ENCODE measurements at places on chromosomes 1 and 21. TPM values are rescaled to one million over a fixed set of nuclear protein-coding genes. Genes with fewer than 3 reads are reported as not detected.

GRCh38 chr1:187715483-187715882 lies 886.7 kb downstream of the PLA2G4A start:
- no peak overlapping the region for H3K4me3 ChIP-seq
- H3K27ac ChIP-seq: no peak overlapping the region
- H3K4me1 ChIP-seq: no peaks in the 10 kb centered on the region
- no peaks in the 10 kb centered on the region for H3K27me3 ChIP-seq
- no peaks in the 10 kb centered on the region for H3K36me3 ChIP-seq
- no peak for DNase-seq

- no peak overlapping the region for H3K27ac ChIP-seq
- DNase-seq: no peak
- H3K4me3 ChIP-seq: no peak overlapping the region
- no peaks in the 10 kb centered on the region for H3K4me1 ChIP-seq
- H3K27me3 ChIP-seq: no peaks in the 10 kb centered on the region
- H3K36me3 ChIP-seq: no peaks in the 10 kb centered on the region
These were observed 52.1 kb upstream of the SLC44A3 start for GRCh38 chr1:94768036-94768435.

- H3K4me3 ChIP-seq: no peak overlapping the region
- DNase-seq: no peak
- H3K36me3 ChIP-seq: no peaks in the 10 kb centered on the region
- H3K4me1 ChIP-seq: no peaks in the 10 kb centered on the region
These were observed 392.3 kb downstream of the CAMTA1 start for GRCh38 chr1:7177438-7178146.

GRCh38 chr1:61293197-61293596 lies 210.8 kb downstream of the NFIA start:
- no peak overlapping the region for H3K4me3 ChIP-seq
- no peak for DNase-seq
- no peak overlapping the region for H3K27ac ChIP-seq

GRCh38 chr1:3265835-3266805 lies 188.3 kb upstream of the ARHGEF16 start:
- H3K27ac ChIP-seq: no peak overlapping the region
- H3K4me3 ChIP-seq: no peak overlapping the region
- DNase-seq: no peak
- H3K27me3 ChIP-seq: no peaks in the 10 kb centered on the region
- H3K36me3 ChIP-seq: no peaks in the 10 kb centered on the region

- H3K27ac ChIP-seq: no peak overlapping the region
- DNase-seq: no peak
- H3K4me3 ChIP-seq: no peak overlapping the region
- H3K36me3 ChIP-seq: no peaks in the 10 kb centered on the region
- no peaks in the 10 kb centered on the region for H3K4me1 ChIP-seq
These were observed 4.7 kb upstream of the ABCG1 start for GRCh38 chr21:42214081-42214750.

DNA sequence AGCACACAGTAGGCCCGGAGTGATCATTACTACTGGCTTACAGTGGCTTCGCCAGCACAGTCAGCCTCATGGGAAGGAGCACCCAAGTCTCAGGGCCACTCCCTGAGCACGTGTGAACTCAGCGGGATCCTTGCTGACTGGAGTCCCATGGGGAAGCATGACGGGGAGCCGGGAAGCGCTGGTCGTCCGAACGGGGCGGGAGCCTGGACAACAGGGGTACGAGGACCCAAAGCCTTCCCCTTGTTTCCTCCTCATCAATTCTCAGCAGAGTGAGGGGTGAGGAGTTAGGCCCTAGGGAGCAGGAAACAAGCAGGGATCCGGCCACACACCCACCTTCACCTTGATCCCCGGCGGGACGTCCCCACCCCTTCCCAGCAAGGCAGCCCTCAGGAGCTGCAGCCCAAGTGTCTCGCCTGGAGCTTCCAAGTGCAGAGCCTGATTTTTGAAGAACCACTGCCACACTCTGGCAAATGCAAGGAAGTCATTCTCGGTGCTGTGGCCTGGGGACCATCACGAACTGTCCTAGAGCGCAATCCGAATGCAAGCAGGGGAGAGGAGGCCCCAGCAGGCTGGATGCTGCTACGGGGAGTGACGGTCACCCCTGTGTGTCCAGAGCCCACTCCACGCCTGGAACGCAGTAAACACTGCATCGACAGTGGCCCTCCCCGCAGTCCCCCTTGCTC lies 35.5 kb downstream of the TOMM20 start:
- no peak overlapping the region for H3K27ac ChIP-seq
- no peak overlapping the region for H3K4me3 ChIP-seq
- H3K27me3 ChIP-seq: no peaks in the 10 kb centered on the region
- no peak for DNase-seq

DNA sequence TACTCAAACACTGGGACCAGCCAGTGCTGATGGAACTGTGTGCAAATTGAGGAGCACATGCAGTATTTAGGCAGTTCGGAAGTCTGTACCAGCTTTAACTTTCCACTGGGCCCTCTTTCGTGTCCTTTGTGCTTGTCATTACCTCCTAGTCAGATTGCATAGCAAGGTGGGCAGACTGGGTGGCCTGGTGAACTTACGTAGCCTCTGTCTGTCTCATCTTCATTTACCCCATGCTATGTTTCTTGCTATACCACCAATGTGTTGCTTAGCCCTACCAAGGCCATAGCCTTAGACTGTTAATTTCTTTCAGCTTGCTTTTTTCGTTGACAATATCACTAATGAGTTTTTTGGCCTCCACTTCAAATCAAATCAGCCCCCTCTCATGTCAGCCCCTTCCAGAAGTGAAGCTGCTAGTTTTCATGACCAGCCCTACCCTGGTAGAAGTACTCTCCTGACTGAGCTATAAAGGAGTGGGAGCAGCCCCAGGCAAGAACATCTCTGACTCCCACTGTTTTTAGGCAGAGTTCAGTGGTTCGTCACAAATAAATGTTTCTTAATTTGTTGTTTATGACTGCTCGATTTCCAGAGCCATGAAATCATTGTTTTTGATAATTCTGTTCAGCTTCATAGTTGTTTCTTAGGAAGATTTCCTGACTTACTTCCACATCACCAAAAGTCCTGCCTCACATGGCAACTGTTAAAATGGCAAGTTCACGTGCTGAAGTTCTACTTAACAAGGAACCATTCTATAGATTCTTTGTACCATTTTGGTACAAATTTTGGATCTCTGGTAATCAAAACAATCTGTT lies 19.3 kb downstream of the PRKACB start:
- no peak overlapping the region for H3K4me3 ChIP-seq
- peaks cover 9% of the 10 kb centered on the region for H3K4me1 ChIP-seq
- no peak for DNase-seq

- H3K36me3 ChIP-seq: peaks cover 1% of the 10 kb centered on the region
- H3K4me1 ChIP-seq: no peaks in the 10 kb centered on the region
- no peak overlapping the region for H3K27ac ChIP-seq
- H3K4me3 ChIP-seq: no peak overlapping the region
These were observed 33.5 kb downstream of the DMAP1 start for GRCh38 chr1:44246806-44247205.

DNA sequence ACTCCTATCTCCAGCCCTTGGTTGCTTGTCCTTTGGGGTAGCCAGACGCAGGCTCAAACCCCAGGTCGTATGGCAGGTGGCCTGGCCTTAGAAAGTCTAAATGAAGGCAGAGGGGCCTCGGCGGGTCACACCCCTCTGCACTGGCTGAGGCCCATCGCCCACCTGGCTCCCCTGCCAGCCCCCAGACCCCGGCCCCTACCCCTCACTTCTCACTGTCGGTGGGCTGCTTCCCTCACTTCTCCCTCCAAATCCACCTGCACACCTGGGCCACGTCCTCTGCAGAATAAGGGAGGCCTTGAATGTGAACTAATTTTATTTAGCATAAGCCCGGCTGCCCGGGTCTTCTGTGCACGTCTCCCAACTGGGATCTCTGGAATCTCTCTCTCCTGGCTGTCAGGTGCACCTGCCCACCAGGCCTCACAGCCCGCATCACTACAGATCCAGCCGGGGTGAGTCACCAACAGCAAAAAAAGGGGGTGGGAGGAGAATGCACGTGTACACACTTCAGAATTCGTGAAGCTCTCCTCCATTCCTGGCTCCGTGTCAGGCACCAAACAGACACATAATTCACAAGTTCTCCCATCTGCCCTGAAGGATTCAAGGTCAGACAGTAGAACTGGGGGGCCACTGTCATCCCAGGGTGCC lies 107.5 kb upstream of the SIM2 start:
- H3K4me1 ChIP-seq: no peaks in the 10 kb centered on the region
- no peak overlapping the region for H3K4me3 ChIP-seq
- H3K27ac ChIP-seq: no peak overlapping the region
- H3K36me3 ChIP-seq: no peaks in the 10 kb centered on the region
- H3K27me3 ChIP-seq: no peaks in the 10 kb centered on the region
- DNase-seq: no peak

DNA sequence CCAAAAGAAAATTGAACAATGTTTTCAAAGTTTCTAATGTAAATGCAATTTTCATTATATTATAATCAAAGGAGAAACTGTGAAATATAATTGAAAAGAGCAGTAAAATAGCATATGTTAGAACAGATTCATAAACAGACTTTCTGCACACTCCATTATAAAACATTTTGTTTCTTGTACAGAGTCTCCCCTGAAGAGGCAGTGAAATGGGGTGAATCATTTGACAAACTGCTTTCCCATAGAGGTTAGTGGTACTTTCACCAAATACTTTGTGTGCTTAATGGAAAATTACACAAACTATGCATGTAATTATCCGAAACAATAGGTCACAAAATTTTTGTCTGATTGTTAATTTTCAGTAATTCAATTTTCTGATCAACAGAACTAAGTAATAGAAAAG lies 1.9 kb downstream of the RGS18 start:
- no peaks in the 10 kb centered on the region for H3K27me3 ChIP-seq
- H3K4me3 ChIP-seq: no peak overlapping the region
- H3K27ac ChIP-seq: no peak overlapping the region
- H3K4me1 ChIP-seq: no peaks in the 10 kb centered on the region

DNA sequence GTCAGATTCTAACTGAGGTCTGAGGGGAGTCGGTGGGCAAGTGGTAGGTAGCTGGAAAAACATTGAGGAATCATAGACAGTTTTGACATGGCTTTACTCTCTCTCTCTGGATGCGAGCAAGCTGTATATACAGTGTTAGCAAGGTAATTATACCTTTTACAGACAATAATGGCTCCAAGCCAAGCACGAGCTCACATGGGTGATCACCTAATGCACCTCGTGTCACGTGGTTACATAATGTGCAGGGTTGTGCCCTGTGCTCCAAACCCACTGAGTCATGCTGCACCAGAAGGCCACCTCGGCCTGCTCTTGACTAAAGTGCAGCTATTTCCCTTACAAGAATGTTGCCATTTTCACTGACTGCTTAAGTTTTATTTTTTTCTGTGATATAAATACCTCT lies 7.6 kb upstream of the CLCA2 start:
- no peaks in the 10 kb centered on the region for H3K4me1 ChIP-seq
- H3K27ac ChIP-seq: no peak overlapping the region
- DNase-seq: no peak
- H3K36me3 ChIP-seq: no peaks in the 10 kb centered on the region

- H3K4me3 ChIP-seq: no peak overlapping the region
- no peaks in the 10 kb centered on the region for H3K4me1 ChIP-seq
- DNase-seq: no peak
- H3K36me3 ChIP-seq: no peaks in the 10 kb centered on the region
These were observed 40.1 kb downstream of the INAVA start for GRCh38 chr1:200934676-200935245.

DNA sequence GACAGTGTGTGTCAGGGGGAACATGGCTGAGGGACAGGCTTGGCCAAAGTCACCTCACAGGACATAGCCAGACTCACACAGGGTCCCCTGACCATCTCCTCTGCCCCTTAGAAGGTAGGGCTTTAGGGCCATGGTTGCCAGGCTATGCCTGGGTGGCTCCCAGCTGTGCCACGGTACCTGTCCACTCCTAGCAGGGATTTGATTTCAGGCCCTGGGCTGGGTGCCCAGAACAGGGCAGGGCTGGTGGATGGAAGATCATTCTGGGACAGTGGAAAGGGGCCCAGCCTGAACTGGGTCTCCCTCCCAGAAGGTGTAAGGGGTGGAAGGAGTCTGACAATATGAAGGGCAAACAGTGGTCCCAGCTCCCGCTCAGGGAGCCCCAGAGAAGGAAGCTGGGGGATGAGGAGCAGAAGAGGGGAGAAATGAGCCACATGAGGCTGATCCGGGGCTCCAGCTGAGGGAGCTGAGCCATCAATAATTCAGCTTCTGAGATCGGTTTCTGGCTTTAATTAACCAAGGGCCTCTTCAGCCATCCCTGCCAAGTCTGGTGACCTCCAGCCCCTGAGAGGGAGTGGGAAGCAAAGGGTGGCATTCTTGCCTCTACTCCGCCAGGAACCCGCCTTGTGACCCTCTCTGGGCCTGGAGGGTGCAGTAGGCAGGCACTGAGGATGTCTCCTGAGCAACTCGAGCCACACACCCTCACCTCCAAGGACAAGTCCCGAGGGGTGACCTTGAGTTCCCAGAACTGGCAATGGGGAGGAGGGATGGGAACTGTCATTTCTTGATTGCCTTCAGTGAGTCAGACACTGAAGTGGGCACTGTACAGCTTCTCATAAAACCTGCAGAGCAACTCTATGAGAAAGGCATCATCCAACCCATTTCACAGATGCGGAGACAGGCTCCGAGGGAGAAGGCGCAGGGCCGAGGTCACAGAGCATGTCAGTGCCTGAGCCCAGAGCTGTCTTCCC lies 2.1 kb downstream of the CD164L2 start:
- H3K27me3 ChIP-seq: no peaks in the 10 kb centered on the region
- H3K4me3 ChIP-seq: no peak overlapping the region
- no peak for DNase-seq
- H3K36me3 ChIP-seq: no peaks in the 10 kb centered on the region
- H3K4me1 ChIP-seq: no peaks in the 10 kb centered on the region
- no peak overlapping the region for H3K27ac ChIP-seq

DNA sequence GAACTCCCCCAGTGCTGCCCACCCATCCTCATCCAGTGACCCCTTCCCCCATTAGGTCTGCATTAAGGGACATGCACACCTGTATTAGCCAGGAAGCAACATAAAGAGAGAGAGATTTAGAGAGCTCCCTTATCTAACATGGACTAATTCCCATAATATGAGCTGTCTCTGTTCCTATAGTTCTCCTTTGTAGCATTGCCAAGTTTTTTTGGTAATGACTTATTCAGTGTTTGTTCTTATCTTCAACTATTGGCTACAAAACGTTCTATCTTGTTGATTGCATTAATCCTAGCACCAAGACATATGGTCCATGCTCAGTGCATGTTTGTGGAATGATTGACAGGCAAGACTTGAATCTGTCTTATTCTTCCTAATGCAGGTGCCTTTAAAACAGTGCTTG lies 264.0 kb downstream of the ADGRL2 start:
- no peaks in the 10 kb centered on the region for H3K36me3 ChIP-seq
- no peaks in the 10 kb centered on the region for H3K27me3 ChIP-seq
- H3K4me3 ChIP-seq: no peak overlapping the region
- H3K4me1 ChIP-seq: no peaks in the 10 kb centered on the region
- DNase-seq: no peak

Gene KAZN
- 4.7 TPM for total RNA-seq

Gene CATSPER4
- total RNA-seq: not detected

Gene ZFP69
- 4.4 TPM for total RNA-seq

Gene GBP2
- 3.1 TPM for total RNA-seq

Gene DPYD
- 15.5 TPM for total RNA-seq

Gene PBX1
- total RNA-seq: 0.28 TPM

Gene NTNG1
- total RNA-seq: 1.4 TPM

Gene REN
- not detected for total RNA-seq

Gene SLC45A1
- total RNA-seq: 0.29 TPM
